ENCODE measurements at places on chromosomes 3 and 15. TPM values are rescaled to one million over a fixed set of nuclear protein-coding genes. Genes with fewer than 3 reads are reported as not detected.
A peak's percentile ranks its signal among the peaks of the same experiment; 100 is the strongest.

FSD2 gene
- total RNA-seq: not detected

GRCh38 chr3:12302564-12302963 lies 13.7 kb downstream of the PPARG start:
- no peaks in the 10 kb centered on the region for H3K4me1 ChIP-seq
- H3K27ac ChIP-seq: no peak overlapping the region
- no peak overlapping the region for H3K4me3 ChIP-seq
- H3K36me3 ChIP-seq: no peaks in the 10 kb centered on the region
- DNase-seq: no peak
- peaks cover 7% of the 10 kb centered on the region for H3K27me3 ChIP-seq

EFCAB12 gene
- total RNA-seq: 2.1 TPM

RASGRF1 gene
- 8.6 TPM for total RNA-seq

GRCh38 chr3:99659032-99659431 lies 20.6 kb downstream of the COL8A1 start:
- peaks cover 5% of the 10 kb centered on the region for H3K27me3 ChIP-seq
- H3K4me1 ChIP-seq: no peaks in the 10 kb centered on the region
- no peak overlapping the region for H3K27ac ChIP-seq
- H3K36me3 ChIP-seq: no peaks in the 10 kb centered on the region
- H3K4me3 ChIP-seq: no peak overlapping the region

GRCh38 chr3:181567311-181568075 lies 144.2 kb upstream of the SOX2 start:
- no peak for DNase-seq
- H3K36me3 ChIP-seq: no peaks in the 10 kb centered on the region
- no peaks in the 10 kb centered on the region for H3K4me1 ChIP-seq
- no peak overlapping the region for H3K4me3 ChIP-seq
- no peak overlapping the region for H3K27ac ChIP-seq

DNA sequence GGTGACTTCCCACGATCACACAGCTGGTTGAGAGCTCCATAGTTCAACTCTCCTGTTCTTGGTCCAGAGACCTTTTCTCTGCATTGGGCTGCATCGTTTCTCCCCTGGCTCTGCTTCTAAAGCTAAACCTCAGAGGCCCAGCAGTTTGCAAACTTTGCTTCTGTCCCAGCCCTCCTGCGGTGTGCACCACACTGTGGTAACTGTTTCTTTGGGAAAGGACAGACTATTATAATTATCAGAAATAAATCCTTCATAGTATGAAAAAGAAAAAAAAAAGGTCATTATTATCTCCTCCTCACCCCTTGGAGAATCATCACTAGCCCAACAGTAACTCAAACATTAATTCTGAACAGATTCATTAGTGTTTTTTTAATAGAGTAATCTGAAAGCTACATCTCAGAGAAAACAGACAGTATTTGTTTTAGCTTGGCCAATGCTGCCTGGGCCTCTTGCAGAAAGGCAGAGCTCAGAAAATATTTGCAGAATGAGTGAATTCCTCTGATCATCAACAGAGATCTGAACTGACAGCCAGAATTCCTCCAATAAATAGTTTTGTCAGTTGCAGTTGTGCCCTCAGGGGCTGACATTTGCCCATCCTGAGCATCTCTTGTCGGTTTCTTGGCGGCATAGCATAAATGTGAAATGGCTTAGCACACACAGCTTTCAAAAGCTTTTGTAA lies 52.9 kb downstream of the BFSP2 start:
- DNase-seq: no peak
- H3K27me3 ChIP-seq: peaks cover 19% of the 10 kb centered on the region
- no peaks in the 10 kb centered on the region for H3K36me3 ChIP-seq

GRCh38 chr3:139758654-139759291 lies 81.0 kb upstream of the NMNAT3 start:
- no peaks in the 10 kb centered on the region for H3K36me3 ChIP-seq
- H3K27ac ChIP-seq: no peak overlapping the region
- no peaks in the 10 kb centered on the region for H3K4me1 ChIP-seq
- H3K27me3 ChIP-seq: no peaks in the 10 kb centered on the region
- H3K4me3 ChIP-seq: no peak overlapping the region

- no peak overlapping the region for H3K4me3 ChIP-seq
- H3K4me1 ChIP-seq: no peaks in the 10 kb centered on the region
- H3K27ac ChIP-seq: no peak overlapping the region
- no peaks in the 10 kb centered on the region for H3K36me3 ChIP-seq
- DNase-seq: no peak
These were observed 33.0 kb upstream of the DCP1A start for GRCh38 chr3:53380306-53380705.

GRCh38 chr3:129316248-129317013 lies 37.8 kb downstream of the HMCES start:
- DNase-seq: peak; percentile 69
- peaks cover 24% of the 10 kb centered on the region for H3K4me1 ChIP-seq
- H3K27me3 ChIP-seq: peaks cover 17% of the 10 kb centered on the region
- no peak overlapping the region for H3K27ac ChIP-seq
- no peaks in the 10 kb centered on the region for H3K36me3 ChIP-seq

MOBP gene
- total RNA-seq: 0.13 TPM

DNA sequence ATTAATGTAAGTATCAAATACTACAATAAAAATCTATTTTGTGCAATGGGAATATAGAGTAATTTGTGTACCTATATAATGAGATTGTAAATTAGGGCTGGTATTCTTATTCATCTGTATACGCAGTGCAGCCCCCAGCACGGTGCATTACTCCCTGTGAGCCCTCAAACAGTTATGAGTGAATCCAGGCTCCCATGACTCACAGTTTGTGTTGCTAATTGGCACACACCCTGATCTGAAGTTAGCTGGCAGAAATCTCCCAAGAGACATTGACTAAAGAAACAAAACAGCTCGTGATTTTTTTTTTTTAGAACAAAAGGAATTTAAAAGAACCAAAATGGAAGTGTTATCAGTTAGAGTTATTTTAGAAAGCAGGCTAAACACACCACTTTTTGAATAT lies 15.7 kb downstream of the GK5 start:
- H3K27ac ChIP-seq: no peak overlapping the region
- no peak overlapping the region for H3K4me3 ChIP-seq
- peaks cover 58% of the 10 kb centered on the region for H3K36me3 ChIP-seq

- peaks cover 26% of the 10 kb centered on the region for H3K4me1 ChIP-seq
- H3K4me3 ChIP-seq: no peak overlapping the region
- no peaks in the 10 kb centered on the region for H3K36me3 ChIP-seq
- H3K27ac ChIP-seq: no peak overlapping the region
These were observed 61.1 kb downstream of the XXYLT1 start for GRCh38 chr3:195209847-195210265.

TNFSF10 gene
- total RNA-seq: 7.4 TPM

DNA sequence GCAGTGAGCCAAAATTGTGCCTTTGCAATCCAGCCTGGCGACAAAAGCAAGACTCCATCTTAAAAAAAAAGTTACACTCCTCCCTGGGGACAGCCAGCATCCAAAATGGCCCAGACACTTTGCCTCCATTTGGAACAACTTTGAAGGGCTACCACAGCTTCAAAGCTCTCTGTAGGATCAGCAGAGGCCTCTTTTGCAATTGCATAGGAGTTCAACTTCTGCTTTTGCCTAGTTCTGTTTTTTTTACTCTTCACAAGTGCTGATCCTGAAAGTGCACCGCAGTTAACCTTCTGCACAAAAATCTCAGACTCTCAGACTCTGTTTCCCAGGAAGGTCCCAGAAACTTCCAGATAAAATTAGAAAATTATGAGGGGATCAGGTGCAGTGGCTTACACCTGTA lies 25.2 kb upstream of the SLC4A7 start:
- H3K4me1 ChIP-seq: peaks cover 3% of the 10 kb centered on the region
- no peak overlapping the region for H3K4me3 ChIP-seq
- H3K36me3 ChIP-seq: no peaks in the 10 kb centered on the region
- no peak for DNase-seq
- H3K27me3 ChIP-seq: no peaks in the 10 kb centered on the region

ZKSCAN7 gene
- 9.2 TPM for total RNA-seq

- no peak overlapping the region for H3K27ac ChIP-seq
- H3K4me1 ChIP-seq: no peaks in the 10 kb centered on the region
- no peak for DNase-seq
- no peak overlapping the region for H3K4me3 ChIP-seq
These were observed 39.7 kb downstream of the RAD54L2 start for GRCh38 chr3:51578238-51578637.

IL5RA gene
- not detected for total RNA-seq

DNA sequence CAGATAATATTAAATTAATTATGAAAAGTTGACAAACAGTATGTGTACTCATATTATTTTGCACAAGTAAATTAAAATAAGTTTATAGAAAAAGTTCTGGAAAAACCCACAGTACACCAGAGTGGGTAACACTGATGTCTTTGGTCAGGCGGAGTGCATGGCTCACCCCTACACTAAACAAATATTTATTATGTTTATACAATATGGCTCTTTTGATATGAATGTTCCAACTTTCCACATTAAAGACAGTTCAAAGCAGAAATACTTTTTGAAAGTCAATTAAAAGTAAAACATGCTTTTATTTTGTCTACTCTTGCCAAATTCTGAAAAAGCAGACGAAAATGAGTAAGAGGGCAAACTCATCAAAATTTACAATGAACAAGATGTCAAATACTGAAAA lies 56.2 kb upstream of the DCBLD2 start:
- H3K36me3 ChIP-seq: no peaks in the 10 kb centered on the region
- no peaks in the 10 kb centered on the region for H3K4me1 ChIP-seq
- no peak for DNase-seq
- H3K27ac ChIP-seq: no peak overlapping the region
